ENCODE measurements at places on chromosomes 1 and 21.
A peak's percentile ranks its signal among the peaks of the same experiment; 100 is the strongest.

DNA sequence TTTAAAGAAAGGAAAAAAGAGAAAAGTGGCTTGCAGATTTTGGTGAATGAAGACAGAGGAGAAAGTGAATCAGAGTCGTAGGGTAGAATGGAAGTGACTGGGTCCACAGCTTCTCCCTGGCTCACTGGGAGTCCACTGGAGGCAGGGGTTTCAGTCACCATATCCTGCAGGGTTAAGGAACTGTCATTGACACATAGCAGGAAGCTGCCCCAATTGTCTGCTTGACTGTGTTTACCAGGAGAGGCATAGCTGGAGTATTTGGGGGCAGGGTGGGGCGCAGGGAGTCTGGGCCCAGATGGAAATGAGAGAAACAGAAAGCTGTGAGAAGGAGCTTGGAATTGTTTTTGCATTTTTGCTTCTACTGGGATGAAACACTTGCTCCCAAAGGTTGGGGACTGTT lies 228.8 kb upstream of the CSF3R start:
- DNase-seq: no peak

DNA sequence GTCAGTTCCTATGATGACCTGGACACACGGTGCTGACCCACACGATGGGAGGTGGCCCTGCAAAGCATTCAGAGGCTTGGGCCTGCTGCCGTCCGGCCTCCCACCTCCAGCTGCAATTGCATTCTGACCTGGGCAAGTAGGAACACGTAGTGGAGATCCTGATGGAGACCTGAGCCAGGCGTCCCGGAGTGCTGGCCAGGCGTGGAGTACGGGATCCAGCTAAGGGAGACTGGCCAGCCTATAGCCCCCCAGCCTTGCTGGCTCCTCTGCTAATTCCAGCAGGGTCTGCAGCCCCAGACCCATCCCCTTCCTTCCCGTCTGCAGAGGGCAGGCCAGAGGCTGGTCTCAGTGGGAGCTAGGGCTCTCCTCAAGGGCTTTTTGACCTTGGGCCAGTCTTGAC lies 11.2 kb downstream of the CD46 start:
- DNase-seq: no peak

DNA sequence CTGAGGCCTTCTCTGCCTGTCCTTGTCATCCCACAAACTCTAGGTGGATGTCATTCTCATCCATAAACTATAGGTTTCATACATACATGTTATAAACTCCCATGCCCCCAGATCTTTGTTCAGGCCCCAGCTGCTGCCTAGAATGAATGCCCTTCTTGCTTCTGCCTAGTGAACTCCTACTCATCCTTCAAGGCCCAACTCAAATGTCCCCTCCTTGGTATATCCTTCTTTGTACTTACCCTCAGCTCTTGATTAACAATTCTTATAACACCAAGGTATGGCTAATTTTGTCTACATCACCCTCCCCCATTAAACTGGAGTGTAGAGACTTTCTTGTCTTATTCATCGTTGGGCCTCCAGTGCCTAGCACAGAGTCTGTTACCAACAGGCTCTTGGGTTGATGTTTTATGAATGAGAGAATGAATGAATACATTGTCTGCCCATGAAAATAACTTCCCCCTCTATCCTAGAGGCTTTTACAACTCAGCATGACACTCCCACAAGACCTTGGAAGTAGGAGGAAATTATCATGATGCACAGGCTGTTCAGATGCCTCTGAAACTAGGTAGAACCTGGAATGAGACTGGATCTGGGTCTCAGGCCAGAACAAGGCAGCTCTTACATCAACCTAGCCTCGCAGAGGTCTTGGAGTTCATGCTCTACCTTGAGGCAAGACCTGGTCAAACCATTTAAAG lies 26.9 kb downstream of the EPHB2 start:
- no peak for DNase-seq

DNA sequence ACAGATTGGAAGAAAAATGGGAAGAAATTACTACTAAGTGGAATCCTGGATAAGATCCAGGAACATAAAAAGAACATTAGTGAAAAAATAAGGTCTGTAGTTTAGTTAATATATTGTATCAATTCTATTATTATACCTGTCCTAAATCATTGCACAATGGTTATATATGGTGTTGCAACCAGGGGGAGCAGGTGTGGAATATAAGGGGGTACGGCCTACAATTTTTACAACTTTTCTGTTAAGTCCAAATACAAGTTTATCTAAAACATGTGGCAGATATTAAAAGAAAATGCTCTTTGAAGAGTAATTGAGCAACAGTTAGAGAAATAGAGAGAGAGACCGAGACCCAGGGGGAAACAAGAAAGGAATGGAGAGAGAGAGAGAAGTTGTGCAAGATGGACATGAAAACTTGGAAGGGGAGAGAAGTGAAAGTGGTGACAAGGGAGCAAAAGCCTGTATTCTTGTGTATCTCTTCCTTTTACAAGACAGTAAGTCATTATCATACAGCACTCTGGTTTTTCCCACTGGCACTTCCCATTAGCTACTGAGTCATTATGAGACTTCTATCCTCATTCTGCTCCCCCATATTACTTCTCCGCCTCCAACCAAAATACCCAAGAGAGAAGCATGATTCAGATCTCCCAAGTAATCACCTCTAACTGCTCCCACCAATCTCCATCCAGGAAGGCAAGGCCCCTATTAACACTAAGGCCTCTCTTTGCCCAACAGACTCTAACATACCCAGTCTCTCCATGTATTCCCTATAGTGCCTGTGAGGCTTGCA lies 22.3 kb upstream of the TRAF3IP3 start:
- DNase-seq: no peak

DNA sequence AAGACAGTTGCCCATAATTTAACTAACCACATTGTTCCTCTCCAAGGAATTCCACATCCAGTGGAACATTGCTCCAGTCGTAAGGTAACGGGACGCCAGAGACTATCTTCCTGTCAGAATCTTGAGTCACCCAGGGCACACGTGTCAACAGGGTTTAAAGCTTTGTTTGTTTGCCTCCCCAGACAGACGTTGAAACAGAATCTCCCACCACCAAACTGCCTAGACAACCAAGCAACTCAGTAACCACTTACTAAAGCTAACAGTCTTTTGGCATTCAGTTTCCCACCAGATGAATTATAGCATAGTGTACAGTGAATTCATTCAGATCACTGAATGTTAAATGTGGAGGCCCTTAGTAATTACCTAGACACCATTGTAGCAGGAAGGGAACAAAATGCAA lies 439.5 kb downstream of the PLPP3 start:
- no peak for DNase-seq

- DNase-seq: no peak
Measured at GRCh38 chr1:34155860-34156259, 9.2 kb downstream of the CSMD2 start.

GRCh38 chr1:18217398-18218043 lies 109.9 kb downstream of the IGSF21 start:
- DNase-seq: peak; percentile 1

DNA sequence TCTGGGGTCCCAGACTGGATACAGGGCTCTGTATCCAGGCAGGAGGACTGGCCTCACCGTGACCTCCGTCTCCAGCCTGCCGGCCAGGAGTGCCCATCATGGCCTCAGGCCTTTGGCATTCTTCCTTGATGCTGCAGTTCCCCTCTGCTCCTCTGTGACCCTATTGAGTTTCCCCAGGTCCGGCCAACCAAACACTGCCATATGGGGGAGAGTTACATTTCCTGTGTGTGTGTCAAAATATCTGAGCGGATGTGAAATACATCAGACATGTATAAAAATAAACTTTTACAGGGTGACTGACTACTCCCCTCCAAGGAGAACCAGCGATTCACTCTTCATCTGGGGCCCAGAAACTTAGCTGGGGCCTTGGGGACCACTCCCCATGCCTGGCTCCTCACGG lies 10.2 kb upstream of the UBL4B start:
- no peak for DNase-seq

GRCh38 chr1:26284597-26285347 lies 4.9 kb downstream of the SH3BGRL3 start:
- DNase-seq: no peak

GRCh38 chr1:7896994-7897393 lies 43.6 kb downstream of the TNFRSF9 start:
- DNase-seq: no peak

GRCh38 chr1:209045331-209046057 lies 538.0 kb upstream of the CAMK1G start:
- no peak for DNase-seq
